A673 (cell line): ENCODE measurements at places on chromosomes 2 and 18.
A peak's percentile ranks its signal among the peaks of the same experiment; 100 is the strongest.

- no peak for DNase-seq
Observed at GRCh38 chr2:208013285-208014178, 11.8 kb downstream of the PLEKHM3 start.

- no peak for DNase-seq
Observed at GRCh38 chr2:126832014-126832413, 66.7 kb upstream of the TEX51 start.

GRCh38 chr18:49378458-49378857 is 82.0 kb downstream of the DYM start:
- no peak for DNase-seq

DNA sequence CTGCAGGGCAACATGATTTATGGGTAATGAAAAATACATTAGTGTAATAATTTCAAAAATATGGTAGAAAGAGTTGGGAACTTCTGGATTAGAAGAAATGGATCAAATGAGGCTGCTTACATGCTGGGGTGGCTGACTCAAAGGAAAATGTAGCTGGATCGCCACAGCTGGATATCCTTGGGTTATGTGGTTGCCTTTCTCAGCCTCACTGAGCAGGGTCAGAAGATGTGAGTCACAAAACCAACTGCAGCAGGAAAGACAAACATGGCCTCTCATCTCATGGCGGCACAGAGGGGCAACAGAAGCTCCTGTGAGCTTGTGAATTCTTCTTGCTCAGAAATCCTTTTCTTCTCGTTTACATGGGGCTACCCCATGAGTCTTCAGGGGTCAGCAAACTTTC is 317.1 kb upstream of the SPRED2 start:
- no peak for DNase-seq

DNA sequence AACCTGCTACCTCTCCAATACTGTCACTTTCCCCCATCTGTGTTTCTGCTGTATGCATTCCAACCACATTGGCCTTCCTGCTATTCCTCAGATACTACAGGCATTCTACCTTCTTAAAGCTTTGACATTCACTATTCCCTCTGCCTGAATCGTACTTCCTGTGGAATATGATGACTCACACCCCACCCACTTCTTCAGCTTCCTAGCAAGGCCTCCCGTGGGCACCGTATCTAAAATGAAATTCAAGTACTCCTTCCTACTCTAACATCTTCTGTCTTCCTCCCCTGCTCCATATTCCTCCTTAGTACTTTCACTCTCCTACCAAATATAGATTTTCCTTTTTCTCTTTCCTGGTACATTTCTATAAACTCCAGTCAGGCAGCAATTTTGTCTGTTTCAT is 710.4 kb downstream of the RNF144A start:
- DNase-seq, result peak; percentile 68

DNA sequence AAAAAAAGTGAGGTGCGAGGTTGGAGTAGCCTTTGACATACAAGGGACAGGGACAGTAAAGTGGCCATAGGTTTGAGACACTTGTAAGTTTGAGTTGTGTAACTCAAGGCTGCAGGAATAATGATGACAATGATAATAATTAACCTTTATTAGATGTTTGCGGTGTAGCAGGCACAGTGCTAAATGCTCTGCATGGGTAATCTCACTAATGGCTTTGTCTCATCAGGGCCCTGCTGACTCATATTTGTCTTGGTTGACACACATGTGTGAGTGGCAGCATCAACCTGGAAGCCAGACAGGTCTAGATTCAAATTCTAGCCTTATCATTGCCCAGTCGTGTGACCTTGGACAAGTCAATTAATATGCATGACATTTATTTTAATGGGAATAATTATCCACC is 126.2 kb downstream of the FSHR start:
- DNase-seq, result no peak

DNA sequence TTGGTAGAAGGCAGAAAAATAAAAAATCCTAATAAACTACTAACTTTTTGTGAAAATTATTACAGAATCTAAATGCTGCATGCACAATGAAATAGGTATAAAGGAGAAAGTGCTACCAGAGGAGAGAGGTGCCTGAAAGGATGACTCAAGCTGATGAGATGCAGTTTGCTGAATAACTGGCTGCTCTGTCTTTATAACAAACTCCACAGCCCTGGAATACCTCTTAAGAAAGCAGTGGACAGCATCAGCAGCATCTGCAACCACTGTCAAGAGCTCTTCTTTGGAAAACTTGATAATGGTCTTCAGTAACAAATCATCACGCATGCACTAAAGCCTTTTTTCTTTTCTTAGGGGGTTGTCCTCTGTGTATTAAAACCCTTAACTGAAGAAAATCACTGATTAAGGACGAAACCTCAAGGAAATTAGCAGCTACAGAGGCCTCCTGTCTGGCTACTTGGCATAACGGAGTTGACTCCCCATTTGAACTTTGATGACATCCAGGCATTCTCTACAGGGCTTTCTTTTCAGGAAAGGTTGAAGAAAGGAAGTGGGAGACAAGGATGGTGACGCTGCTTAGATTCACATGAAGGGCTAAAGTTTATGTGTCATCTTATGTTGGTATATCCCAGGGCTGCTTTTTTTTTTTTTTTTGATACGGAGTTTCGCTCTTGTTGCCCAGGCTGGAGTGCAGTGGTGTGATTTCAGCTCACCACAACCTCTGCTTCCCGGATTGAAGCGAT is 28.8 kb downstream of the WDFY1 start:
- DNase-seq, result no peak

DNA sequence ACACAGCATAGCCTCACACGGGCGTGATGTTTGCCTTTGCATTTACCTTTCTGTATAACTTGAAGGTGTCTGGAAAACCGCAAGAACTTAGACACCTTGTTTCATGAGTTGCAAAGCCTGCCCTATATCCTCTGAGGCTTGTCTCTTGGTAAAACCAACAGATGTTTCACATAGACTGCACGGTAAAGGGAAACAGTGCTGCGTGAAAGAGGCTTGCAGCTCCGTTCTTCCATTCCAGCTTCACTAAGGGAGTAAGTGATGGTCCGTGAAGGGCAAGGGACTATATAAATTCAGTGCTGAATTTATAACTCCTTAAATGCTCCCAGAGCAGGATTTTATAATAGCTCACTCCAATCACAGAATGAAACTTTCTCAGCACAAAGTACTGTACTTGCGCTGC is 360.5 kb downstream of the SOX11 start:
- no peak for DNase-seq

GRCh38 chr2:24914713-24915112 is 5.3 kb downstream of the ADCY3 start:
- DNase-seq, result no peak

- DNase-seq, result no peak
Observed at GRCh38 chr2:121611730-121612705, 37.2 kb downstream of the CLASP1 start.

- DNase-seq, result no peak
Observed at GRCh38 chr2:14199040-14199439, 433.5 kb upstream of the LRATD1 start.

- no peak for DNase-seq
Observed at GRCh38 chr18:23627970-23628369, 34.7 kb downstream of the ANKRD29 start.

GRCh38 chr2:166676716-166677115 is 182.7 kb upstream of the SCN7A start:
- DNase-seq, result no peak

DNA sequence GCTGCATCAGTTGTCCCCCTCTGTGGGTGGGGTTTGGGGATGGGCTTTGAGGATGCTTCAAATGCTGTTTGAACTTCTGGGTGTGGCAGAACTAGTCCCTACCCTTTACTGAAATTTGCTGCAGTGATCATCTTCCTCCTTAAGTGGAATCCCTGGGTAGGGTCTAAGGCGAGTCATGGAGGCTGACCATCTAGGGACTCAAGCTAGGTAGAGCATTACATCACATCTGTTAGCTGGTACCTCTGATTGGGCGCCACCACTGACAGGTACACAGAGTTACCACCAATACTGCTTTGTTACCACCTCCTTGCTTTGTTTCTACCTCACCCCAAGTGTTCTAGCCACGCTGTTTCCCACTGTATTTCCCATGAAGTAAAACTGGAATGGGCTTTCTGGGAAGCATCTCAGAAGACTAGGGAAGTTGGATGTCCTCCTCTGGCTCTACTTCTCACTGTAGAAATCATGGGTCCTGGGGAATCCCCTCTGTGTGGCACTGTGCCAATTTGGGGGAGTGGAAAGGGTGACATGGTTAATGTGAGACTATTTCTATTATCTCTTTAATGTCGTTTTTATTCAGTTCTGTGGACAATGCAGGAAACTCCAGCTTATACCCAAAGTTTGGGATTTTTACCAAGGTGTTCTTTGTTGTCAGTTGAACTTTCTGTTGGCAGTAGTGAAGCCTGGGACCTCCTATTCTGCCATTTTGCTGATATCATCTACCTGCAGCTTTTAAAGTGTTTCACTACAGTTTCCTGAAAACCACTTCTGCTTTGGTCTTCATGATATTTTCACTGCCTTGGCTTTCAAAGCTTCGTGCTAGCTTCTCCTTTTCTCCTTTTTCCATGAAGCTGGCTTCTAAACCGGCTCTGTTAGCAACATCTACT is 14.5 kb upstream of the SULT1C4 start:
- no peak for DNase-seq

- DNase-seq, result no peak
Observed at GRCh38 chr18:376311-376710, 108.5 kb upstream of the THOC1 start.

GRCh38 chr18:34977838-34978532 is 63.2 kb upstream of the MAPRE2 start:
- DNase-seq, result peak; percentile 49

DNA sequence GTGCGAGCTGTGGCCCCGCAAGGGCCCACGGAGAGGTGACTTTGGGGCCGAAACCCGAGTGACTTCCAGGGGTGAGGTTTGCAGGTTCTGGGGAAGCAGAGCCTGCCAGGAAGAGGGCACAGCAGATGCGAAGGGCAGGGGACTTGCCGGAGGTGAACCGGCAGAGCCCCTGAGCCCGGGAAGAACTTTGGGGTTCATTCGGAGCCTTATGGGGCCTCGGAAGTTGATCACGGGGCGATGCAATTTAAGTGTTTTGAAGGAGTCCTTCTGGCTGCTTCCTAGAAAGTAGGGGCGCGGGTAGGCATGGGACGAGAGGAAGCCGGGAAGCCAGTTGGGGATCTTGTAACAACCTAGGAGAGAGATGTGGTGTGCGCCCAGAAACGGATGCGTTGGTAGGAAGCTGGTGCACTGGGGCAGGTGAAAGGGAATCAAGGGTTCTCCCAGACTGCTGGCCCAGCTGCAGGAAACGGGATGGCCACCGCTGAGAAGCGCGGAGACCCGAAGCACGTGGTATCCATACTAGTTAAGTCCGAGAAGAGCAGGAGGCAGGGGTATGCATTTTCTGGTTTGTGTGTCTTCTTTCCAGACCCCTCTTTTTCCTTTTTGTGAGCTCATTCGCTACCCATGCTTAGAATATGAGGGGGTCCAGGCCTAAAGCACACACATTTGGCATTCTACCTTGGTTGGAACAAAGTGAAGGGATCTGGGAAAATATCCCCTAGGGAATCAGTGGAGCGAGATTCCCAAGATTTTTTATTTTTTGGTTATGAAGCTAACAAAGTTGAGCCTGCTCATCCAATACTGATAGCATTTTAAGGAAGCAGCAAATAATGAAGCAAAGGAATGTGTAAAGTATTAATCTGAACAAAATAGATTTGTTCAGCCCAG is 758 bp downstream of the SCLY start:
- DNase-seq, result peak; percentile 55

DNA sequence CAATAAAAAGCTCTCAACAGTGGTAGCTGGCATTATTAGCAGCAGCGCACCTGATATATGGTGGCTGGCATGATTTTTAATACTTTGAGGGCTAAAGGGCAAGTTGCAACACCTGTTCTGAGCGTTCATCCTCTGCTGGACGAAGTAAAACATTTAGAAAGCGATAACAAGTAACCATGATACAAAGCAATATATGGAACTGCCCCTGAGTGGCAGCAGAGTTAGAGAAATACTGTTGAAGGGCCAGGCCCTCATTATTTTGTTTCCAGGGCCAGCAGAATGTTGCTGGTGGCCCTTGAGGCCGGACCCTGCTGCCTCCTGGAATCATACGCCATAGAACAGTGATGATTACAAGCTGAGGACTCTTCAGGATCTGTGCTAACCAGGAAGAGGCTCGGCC is 47.8 kb downstream of the ARHGEF4 start:
- DNase-seq, result no peak

- DNase-seq, result no peak
Observed at GRCh38 chr2:82596581-82596980, 1862.5 kb downstream of the SUCLG1 start.

DNA sequence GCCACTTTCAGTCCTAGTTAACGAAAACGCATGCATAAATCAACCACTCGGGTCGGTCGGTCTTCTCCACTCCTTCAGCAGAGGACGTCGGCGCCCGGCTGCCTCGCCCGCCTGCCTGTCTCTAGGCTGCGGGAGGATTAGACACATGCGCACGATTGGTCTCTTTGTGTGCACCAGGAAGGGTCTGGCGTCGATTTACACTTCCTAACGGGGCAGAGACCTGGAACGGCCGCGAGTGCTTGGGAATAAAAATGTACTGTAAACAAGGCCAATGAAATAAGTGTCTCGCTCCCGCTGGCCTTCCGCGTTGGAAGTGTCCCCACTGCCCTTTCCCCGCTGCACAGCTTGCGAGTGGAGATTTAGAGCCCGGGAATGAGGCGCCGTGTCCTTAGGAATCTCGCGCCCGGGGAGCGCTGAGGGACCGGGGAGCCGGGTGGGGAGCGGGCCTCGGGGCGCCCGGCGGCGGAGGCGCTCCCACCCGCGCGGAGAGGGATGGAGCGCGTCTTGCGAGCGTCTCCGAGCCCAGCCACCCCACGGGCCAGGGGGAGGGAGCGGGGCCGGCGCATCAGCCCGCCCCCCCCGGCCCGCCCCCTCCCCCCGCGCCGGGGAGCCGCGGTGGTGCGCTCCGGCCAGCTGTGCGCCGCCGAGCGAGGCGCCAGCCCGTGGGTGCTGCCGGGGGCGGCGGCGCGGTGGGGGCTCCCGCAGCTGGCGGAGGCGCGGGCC is at the start of gene DOK6:
DOK6 (plus strand) TSS at position 636 of the 723 bp plus-strand sequence.
- DNase-seq, result peak; percentile 93

- DNase-seq, result no peak
Observed at GRCh38 chr2:176781570-176782217, 430.9 kb upstream of the HNRNPA3 start.

- DNase-seq, result no peak
Observed at GRCh38 chr2:235763816-235764215, 270.0 kb downstream of the AGAP1 start.

GRCh38 chr2:46120792-46121555 is 176.2 kb upstream of the EPAS1 start:
- DNase-seq, result no peak

DNA sequence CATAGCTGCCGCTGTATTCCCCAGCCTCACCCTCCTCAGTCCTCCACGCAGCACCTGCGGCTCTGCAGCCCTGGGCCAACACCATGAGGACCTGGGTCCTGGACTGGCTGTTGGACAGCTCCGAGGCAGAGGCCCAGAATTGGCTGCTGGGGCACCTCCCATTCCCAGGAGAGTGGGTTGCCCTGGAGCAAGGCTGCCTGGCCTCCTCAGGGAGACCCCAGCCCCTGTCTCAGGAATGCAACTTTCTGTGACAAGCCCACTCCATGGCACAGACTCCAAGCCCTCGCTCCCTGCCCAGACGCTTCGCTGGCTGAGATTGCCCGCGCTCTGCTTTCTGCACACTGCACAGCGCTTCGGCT is 33.0 kb downstream of the CYP26B1 start:
- DNase-seq, result no peak
